ENCODE measurements at places on chromosomes 2 and 18.

- DNase-seq: no peak
Measured at GRCh38 chr2:233702238-233702637, 9.5 kb downstream of the UGT1A6 start.

DNA sequence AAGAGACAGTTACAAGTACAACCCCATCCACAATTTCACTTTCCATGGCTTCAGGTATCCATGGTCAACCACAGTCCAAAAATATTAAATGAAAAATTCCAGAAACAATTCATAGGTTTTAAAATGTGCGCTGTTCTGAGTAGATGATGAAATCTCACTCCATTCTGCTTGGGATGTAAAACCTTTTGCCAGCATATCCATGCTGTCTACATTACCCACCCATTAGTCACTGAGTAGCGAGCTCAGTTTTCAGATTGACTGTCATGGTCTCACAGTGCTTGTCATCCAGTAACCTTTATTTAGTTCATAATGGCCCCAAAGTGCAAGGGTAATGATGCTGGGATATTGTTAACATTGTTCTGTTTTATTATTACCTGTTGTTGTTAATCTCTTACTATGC, 40.5 kb downstream of the SMAD4 start:
- no peak for DNase-seq

- no peak for DNase-seq
Measured at GRCh38 chr2:11976073-11976472, 229.6 kb downstream of the LPIN1 start.

- DNase-seq: no peak
Measured at GRCh38 chr2:63041592-63041991, 9.0 kb upstream of the OTX1 start.

DNA sequence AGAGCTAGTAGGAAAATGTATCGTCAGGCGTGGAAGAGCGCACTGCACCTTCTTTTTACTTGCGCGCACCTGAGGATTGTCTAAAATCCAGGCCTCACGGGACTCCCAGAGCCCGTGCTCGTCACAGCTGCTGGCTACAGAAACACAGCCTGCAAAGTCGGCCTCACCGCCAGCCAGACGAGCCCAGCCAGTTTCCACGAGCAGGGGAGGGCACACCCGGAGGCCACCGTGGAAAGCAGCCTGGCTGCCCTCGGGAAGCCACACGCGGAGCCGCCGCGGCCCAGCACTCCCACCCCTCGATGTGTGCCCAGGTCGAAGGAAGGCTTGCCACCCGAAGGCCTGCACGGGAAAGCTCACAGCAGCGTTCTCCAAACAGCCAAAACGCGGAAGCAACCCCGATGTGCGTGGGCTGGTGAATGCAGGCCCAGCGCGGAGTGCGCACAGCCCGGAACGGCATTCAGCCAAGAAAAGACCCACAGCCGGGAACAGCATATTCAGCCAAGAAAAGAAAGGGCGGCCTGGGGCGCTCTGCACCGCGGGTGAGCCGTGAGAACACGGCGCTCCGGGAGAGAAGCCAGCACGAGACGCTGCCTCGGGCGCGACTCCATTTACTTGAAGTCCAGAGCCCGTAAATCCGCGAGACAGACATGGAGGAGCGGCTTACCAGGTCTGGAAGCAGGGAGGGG, 53.9 kb upstream of the SALL3 start:
- no peak for DNase-seq

GRCh38 chr2:170711774-170712652, 3.1 kb upstream of the SP5 start:
- no peak for DNase-seq

- DNase-seq: no peak
Measured at GRCh38 chr2:205969584-205969983, 116.4 kb downstream of the INO80D start.

DNA sequence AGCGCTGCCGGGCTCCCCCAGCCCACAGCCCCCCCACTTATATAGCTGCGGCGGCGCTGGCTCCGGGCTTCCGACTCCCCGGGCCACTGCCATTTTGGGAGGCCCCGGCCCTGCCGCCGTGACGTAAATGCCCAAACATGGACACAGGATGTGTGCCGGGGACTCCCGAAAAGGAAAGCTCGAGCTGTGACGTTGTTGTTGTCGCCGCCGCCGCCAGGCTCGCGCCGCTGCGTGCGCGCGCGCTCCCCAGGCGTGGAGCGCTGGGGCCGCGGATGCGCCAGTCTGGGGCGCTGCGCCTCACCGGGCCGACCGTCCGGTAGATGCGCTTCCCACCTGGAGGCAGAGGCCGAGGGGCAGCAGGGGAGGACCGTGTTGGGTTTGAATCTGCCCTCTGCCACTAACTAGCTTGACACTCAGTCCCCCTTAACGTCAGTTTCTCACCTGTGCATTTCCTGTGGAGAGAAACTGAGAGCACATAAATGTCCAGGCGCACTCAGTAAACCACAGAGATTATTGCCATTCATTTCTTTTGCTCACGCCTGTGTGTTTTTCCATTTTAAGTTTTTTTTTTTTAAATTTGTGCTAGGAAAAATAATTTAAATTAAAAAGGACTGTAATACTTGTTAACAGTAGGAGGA, at the start of gene EGR4:
Gene EGR4 (minus strand): TSS at position 15 of the 638 bp plus-strand sequence. CDS start 231 bp downstream, outside the sequence.
- no peak for DNase-seq

GRCh38 chr2:55115761-55116597, 65.7 kb upstream of the RTN4 start:
- DNase-seq: no peak

DNA sequence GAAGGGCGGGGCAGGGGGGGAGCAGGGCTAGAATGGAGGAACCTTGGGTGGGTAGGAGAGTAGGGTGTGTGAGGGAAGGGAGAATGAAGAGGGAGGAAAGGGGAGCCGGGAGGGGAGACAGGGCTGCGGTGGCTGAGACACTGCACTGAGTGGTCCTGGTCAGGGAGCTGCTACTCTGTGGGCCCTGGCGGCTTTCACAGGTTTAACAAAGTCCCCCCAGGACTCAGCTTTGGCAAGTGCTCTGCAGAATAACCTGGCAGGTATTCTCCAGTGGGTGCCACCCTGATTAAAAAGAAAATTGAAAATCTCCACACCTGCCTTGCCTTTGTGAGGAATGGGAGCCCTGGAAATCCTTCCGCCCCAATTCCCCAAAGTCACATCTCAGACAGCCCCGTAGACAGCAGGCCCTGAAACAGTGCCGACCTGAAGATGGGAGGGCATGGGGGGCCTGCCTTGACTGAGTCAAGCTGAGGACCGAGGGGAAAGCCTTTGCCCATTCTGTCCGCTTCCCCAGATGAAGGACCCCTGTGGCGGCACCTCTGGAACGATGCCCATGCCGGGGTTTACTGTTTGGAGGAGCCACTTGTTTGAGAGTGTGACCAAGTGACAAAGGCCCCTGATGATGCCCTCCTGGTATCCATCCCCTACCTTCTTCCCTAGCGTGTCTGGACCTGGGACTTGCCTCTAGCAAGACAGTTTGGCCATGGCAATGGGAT, 43.6 kb upstream of the OTOS start:
- no peak for DNase-seq

- no peak for DNase-seq
Measured at GRCh38 chr18:35489913-35490490, 7.8 kb downstream of the INO80C start.

DNA sequence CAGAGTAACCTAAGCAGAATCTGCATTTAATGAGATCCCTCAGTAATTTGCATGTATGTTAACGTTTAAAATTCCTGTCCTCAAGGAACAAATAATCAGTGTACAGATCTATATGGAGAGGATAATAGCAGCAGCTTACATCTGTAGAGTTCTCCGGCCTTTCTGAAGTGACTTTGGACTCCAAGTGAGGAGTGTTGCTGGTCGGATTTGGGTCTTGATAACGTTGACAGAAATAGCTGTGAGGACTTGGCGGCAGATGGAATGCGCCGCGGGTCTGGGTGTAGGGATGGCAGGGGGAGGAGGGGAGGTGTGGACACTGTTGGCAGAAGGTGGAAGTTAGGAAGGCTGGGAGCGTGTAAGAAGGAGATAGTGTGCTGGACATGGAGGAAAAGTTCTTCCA, 170.9 kb upstream of the GATA6 start:
- no peak for DNase-seq

DNA sequence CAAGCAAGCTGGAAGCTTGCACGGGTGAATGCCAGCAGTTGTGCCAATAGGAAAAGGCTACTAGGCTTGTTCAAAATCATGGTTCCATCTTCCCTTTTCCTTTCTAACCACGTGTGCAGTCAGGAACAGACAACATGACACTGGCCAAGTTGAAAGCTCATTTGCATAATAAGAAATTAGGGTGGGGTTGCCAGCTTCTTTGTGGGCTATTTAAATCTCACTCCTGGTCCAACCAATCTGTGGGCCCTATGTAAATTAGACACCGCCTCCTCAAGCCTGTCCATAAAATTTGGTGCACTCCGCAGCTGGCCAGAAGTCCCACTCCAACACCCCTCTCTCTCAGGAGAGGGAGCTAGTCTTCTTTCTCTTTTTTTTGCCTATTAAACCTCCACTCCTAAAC, 1948.4 kb upstream of the PIK3C3 start:
- DNase-seq: no peak

DNA sequence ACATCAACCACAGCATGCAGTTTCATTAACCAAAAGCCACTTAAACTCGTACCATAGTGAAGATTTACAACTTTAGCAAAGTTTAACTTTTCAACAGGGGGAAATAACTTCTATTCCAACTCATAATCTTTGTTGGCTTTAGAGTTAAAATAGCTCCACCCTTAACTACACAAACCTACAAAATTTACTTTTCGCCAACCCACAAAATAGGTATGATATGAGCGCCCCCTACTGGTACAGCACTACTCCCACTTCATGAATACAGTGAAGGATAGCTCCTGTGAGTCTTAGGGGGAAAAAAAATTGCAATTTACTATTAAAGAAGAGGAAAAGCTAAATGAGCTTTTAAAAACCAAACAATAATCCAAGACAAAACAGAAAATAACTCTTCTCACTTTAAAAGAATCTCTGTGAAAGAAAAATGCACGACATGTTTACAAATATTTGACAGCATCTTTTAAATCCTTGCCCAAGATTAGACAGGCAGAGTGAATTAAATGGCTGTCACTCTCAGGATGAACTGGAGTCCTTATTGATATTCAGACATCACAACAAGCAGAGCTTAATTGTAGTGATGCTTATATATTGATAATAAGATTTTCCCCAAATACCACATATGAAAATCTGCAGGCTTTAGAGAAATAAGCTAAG, 32.2 kb downstream of the TMEFF2 start:
- DNase-seq: no peak

DNA sequence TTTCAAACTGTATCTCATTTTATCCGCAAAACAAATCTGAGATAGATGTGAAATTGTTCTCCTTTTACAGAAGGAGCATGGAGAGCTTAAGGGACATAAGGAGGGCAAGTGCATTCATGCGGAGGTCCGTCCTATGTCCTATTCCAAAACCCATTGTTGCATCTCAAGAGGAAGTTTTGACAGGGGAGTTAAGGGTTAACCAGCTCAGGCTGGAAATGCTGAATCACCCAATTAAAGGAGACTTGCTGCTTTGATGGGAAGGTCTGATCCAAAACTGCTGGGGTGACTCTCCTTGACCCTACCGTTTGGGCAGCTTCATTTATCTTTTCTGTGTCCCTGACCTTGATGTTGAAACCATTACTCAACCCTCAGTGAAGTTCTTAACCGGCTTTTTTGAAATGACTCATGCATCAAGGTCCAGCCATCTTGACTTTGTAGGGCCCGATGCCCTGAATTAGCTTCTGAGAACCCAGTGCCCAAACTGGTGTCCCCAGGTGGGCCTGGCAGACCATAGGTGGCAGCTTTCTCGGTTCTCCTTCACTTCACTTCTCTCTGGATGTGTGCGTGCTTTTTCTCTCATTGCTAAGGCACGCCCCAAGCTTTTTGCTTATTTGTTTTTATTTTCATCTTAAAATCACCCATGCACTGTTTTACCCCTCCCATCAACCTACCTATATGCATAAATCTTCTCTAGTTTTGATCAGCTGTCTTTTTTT, 15.9 kb upstream of the TXNDC2 start:
- no peak for DNase-seq

DNA sequence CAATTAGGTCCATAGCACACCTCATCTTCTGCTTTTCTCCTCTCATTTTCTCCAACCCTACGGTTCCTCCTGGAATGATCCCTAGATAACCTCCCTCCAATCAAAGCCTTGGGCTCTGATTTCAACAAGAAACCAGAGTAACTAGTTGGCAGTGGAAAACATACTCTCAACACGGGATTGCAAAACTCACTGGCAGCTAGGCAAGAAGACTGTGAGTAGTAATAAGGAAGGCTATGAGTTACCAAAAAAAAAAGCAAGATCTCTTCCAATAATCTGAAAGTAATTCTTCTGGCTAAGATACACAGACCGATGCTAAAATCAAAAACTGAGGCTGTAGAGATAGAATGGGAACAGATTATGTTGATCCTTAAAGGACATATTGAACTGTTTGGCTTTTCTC, 28.4 kb upstream of the CCDC102B start:
- no peak for DNase-seq

DNA sequence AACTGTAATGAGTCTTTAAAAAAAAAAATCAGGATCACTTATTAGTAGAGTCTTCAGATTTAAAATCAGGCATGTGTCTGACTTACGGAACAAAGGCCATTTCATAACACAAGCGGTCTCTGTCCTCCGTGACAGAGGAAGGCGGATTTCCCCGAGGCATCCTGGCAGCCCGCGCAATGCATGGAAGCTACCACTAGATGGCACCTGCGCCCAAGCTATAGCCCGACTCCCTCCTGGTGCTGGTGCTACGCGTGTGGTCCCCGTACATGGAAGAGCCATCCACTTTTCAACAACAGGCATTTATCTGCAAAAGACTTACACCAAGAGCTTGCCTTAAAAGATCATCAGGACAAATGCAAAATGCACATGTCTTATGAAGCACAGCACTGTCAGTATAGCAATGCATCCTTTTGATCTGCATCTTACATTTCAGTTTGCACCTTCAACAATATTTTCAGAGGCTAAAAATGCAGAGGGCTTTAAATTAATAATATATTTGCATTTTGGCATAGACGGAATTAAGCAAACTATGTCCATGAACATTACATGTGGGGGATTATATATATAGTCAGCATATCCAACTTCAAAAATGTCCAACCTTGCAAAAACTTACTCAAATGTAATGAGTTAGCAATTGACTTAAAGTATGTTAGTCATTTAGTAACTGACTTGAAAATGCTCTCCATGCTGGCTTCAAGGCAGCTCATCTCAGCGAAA, 96.0 kb downstream of the ZNF516 start:
- DNase-seq: no peak

GRCh38 chr2:101843471-101843870, 146.0 kb downstream of the MAP4K4 start:
- no peak for DNase-seq

DNA sequence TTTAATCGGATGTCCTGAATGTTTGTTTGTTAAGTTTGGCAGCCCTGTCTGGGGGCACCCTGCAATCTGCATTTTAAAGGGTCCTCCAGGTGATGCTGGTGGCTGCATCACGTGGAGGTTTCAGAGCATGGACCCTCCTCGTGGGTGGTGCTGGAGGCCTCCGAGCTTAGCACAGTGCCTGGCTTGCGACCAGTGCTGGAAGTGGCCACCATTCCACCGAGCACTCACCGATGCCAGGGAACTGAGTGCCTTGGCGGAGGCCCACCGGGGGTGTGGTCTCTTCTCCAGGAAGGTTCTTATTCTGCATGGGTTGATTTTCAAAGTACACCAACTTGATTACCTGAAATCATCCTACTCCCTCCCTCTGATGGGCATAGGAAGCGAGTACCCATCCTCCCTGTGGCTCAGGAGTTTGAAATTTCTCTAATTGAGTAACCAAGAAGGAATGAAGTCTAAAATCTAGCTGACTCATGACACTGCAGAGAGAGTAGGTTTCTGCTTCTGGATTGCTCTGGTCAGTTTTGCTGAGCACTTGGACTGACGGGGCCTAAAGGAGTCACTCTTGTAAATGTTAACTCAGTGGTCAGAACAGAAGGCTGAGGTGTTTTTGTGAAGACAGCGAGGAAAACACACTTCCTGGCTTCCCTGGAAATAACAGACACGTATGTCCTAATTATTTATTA, 58.1 kb upstream of the SLC66A3 start:
- DNase-seq: no peak
